ENCODE measurements at places on chromosomes 1 and 21.

DNA sequence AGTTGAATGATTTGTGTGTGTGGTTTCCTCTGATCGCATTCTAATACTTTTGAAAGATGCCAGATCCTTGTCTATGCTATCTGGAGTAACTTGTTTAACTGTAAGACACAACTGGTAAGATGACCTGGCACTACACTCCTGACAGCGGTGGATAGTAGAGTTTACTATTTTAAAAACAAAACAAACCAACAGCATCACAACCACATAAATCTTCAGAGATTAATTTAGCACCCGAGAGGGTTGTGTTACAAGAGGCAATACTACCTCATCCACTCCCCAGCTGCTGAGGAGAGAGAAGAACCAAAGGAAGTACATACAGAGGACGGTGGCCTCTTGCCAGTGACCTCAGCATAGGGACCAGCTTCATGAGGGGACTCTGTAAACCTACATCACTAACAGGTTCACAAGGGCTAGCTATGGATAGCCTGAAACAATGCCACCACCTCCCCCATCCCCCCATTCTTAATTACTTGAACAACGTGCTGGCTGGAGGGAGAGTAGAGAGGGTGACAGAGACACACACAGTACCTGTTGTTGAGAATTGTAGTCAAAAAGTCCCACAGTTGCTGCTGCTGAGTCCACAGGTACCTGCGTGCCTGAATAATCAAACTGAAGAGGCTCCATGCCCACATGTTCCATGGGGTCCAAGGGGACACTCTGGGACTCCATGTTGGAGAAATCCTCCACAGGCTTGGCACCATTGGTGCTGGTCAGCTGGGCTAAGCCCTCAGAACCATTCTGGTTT lies 73.5 kb downstream of the PUM1 start:
- no peak for DNase-seq

DNA sequence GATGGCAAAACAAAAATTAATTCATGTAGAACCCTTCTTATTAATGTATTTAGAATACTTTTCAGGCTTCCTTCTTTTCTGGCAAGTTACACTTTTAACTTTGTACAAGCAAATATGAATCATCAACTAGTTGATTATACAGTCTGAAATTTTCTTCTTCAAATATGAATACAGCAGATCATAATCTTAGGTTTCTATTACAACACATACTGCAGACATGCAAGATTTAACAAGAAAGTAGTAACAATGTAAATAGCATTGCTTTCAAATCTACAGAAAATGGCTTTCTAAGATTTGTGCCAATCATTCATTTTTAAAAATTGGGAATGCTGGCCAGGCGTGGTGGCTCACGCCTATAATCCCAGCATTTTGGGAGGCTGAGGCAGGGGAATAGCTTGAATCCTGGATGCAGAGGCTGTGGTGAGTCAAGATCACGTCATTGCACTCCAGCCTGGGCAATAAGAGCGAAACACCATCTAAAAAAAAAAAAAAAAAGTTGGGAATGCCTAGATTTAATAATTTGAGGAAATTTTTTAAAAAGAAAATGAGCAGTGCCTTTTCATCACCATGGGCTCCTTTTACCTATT lies 68.4 kb upstream of the DPYD start:
- no peak for DNase-seq

DNA sequence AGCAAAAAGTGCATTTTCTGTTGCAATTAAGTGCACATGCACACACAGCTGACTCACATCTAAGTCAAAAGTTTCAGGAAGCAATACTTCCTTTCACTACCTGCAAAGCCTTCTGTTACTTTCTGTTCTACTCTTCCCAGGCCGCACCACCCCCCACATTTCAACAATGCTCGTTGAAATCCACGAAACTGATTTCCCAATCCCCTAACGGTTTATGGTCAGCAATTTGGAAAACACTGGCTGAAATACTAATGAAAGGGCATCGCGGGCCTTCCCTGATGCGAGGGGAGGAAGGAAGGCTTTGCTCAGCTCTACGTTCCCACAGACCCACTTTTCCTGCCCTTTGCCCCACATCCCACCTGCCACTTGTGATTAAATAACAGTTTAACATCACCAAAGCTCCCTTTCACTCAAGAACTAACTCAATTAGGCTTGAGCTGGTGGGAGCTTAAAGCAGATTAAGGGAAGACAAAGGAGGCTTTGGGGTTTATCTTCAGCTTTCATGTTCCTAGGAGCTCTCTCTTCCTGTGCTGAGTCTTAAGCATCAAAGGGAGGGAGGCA lies 243.2 kb upstream of the RAB4A start:
- DNase-seq, result peak; percentile 91

DNA sequence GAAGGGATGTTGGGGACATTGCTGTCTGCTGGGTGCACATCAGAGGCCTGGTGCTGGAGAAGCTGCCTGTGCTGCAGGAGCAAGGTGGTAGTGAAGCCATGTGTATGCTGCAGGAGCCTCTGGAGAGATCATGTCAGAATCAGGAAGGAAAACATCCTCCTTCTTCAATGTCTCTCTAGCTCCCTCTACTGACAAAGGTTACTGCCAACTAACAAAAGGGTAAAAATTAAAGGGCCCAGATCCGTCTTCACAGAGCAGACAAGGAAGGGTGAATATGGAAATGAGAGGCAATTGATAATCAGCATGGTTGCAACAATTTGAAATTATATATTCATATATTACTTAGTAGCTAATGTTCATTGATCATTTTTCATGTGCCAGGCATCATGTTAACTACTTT lies 32.2 kb downstream of the FAM177B start:
- DNase-seq, result peak; percentile 37

DNA sequence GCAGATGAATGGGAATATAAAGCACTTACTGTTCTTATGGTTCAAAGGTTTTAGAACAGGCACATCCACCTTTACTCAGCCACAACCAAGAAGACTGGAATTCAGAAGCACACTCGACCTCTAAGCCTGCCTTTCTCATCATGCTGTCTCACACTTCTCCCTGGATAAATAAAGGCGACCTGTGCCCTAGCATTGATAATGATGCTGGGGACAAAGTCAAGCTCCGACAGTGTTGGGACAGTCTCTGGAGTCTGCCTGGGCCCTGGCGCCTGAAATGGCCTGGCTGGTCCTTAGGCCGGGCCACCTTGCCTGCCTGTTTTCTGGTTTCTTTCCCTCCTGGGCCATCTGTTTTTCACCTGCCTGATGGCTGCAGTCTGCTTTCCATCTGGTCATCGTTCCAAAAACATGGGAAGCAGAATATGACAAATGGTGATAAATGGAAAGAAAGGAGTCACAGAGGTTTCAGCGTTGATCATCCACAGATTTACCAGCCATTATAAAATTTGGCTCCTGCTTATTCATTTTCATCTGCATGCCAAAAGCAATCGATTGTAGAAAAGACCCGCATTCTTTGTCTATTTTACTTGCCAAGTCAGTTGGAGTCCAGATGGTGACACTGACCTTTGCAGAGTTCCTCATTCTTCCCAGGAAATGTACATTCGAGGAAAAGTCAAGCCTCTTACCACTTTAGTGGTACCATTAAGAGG lies 91.2 kb upstream of the KCNJ15 start:
- no peak for DNase-seq

GRCh38 chr1:155909894-155910293 lies 1.3 kb downstream of the RIT1 start:
- peak; percentile 84 for DNase-seq

- no peak for DNase-seq
Observed at GRCh38 chr1:10708757-10709156, 87.7 kb downstream of the CASZ1 start.

- no peak for DNase-seq
Observed at GRCh38 chr1:113217447-113218208, 144.6 kb downstream of the LRIG2 start.

DNA sequence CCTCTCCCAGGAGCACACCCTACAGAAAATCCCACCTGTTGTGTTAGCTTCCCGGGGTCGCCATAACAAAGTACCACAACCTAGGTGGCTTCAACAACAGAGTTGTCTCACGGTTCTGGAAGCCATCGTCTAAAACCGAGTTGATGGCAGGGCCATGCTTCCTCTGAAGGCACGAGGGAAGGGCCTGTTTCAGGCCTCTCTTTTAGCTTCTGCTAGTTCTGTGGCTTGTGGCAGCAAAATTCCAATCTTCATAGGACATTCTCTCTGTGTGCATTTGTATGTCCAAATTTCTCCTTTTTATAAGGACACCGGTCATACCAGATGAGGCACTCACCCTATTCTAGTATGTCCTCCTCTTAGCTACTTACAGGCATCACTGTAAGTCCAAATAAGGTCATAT lies 3.2 kb downstream of the CFAP74 start:
- no peak for DNase-seq
